ENCODE measurements at places on chromosomes 1 and 21. TPM values are rescaled to one million over a fixed set of nuclear protein-coding genes. Genes with fewer than 3 reads are reported as not detected.

- H3K36me3 ChIP-seq = no peaks in the 10 kb centered on the region
- DNase-seq = peak; percentile 80
- H3K4me1 ChIP-seq = peaks cover 27% of the 10 kb centered on the region
- H3K27me3 ChIP-seq = no peaks in the 10 kb centered on the region
Observed at GRCh38 chr1:226723657-226724532, 15.2 kb downstream of the ITPKB start.

DNA sequence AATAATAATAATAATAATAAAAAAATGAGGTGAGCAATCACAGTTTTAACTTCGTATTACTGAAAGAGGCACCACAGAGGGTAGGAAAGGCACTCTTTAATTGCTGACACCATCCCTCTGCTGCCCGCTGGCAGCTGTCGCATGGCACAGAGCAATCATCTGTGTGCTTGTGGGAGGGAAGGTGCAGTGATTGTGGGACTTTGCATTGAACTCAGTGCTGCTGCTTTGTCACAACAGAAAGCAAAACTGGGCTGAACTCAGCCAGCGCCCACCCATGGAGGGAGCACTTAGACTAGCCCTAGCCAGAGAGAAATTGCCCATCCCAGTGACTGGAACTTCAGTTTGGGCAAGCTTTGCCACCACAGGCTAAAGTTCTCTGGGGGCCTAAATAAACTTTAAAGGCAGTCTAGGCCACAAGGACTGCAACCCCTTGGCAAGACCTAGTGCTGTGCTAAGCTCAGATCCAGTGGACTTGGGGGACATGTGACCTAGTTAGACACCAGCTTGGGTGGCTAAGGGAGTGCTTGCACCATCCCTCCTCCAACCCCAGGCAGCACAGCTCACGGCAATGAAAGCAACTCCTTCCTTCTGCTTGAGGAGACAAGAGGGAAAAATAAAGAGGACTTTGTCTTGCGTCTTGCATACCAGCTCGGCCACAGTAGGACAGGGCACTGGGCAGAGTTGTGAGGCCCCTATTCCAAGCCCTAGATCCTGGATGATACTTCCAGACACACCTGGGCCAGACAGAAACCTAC lies 59.3 kb downstream of the WDR4 start:
- no peak overlapping the region for H3K27ac ChIP-seq
- no peaks in the 10 kb centered on the region for H3K36me3 ChIP-seq
- no peaks in the 10 kb centered on the region for H3K4me1 ChIP-seq
- no peak overlapping the region for H3K4me3 ChIP-seq
- DNase-seq = no peak

- DNase-seq = peak; percentile 98
- peak within 1 kb of the TSS; percentile 94 for H3K27ac ChIP-seq
- peaks cover 16% of the 10 kb centered on the region for H3K4me1 ChIP-seq
- H3K36me3 ChIP-seq = no peaks in the 10 kb centered on the region
- peak within 1 kb of the TSS; percentile 65 for H3K4me3 ChIP-seq
Observed at GRCh38 chr1:116372651-116373430, at the start of gene ATP1A1. Gene ATP1A1, plus strand, starts transcription at chr1:116373244. Its CDS starts 268 bp downstream, at chr1:116373512.

DNA sequence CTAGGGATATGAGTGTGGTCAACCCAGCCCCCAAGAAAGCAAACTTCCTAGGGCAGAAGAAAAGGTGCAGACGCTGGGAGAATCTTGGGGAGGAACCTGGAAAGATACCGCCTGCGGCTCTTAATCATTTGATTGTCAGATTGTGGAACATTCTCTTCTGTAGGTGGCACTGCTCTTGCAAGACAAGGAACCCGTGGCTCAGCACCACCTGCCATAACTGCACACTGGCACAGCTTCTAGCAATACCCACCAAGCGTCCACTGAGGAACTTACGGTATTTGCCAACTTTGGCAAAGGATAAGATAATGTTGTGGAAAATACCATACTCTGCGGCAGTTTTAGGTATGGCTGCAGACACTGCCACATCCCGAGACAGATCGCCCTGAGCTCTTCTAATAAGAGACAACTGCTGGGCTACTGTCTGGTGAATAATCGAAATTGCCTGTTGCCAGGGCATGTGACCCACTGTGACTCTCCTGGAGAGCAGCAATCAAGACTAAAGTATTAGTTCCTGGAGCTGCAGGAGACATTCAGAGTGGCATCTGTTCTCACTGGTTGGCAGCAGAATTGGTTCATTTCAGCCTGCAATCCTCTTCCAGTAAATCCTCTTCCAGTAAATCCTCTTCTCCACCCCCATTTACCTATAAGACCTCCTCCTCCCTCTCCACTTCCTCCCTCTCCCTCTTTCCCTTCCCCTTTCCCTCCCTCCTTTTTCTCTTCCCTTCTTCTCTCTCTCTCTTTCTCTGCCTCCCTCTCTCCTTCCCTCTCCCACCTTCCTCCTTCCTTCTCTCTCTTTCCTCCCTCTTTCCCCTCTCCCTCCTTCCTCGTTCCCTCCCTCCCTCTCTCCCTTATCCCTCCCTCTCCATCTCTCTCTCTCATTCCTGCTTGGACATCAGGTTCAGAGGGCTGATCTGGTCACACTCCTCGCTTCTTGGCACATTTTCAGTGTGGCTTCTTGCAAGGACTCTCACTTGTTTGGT lies 49.7 kb upstream of the B3GALT5 start:
- H3K4me1 ChIP-seq = no peaks in the 10 kb centered on the region
- no peaks in the 10 kb centered on the region for H3K27me3 ChIP-seq
- H3K36me3 ChIP-seq = no peaks in the 10 kb centered on the region

DNA sequence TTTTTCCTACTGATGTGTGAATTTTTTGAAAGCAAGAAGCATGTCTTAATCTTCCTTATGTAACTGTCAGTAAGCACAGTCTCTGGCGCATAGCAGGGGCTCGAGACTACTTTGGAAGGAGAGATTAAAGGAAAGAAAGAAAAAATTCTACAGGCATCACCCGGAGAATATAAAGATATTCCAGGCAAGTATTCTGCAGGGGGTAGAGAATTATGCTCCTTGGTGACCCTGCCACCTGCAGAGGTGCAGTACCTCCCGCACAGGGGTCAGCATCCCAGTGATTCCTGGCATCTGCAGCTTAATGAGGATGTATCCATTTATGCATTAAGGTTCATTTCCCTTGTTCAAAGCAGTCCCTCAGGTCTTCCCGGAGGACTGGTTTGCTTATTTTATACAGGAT lies 87.6 kb upstream of the WLS start:
- no peaks in the 10 kb centered on the region for H3K36me3 ChIP-seq
- no peaks in the 10 kb centered on the region for H3K27me3 ChIP-seq
- no peak overlapping the region for H3K27ac ChIP-seq
- H3K4me1 ChIP-seq = no peaks in the 10 kb centered on the region

- H3K36me3 ChIP-seq = no peaks in the 10 kb centered on the region
- H3K27ac ChIP-seq = no peak overlapping the region
- H3K4me3 ChIP-seq = no peak overlapping the region
- no peaks in the 10 kb centered on the region for H3K27me3 ChIP-seq
- no peak for DNase-seq
- H3K4me1 ChIP-seq = no peaks in the 10 kb centered on the region
Observed at GRCh38 chr1:159775716-159776115, 5.0 kb upstream of the DUSP23 start.

- H3K36me3 ChIP-seq = no peaks in the 10 kb centered on the region
- DNase-seq = no peak
- no peak overlapping the region for H3K4me3 ChIP-seq
- H3K27me3 ChIP-seq = peaks cover 11% of the 10 kb centered on the region
- H3K27ac ChIP-seq = no peak overlapping the region
Observed at GRCh38 chr1:228440761-228441500, 24.3 kb upstream of the TRIM17 start.

GRCh38 chr1:186799689-186800054 lies 29.1 kb upstream of the PLA2G4A start:
- no peak for DNase-seq
- H3K4me1 ChIP-seq = no peaks in the 10 kb centered on the region
- no peaks in the 10 kb centered on the region for H3K36me3 ChIP-seq
- H3K27me3 ChIP-seq = no peaks in the 10 kb centered on the region
- H3K4me3 ChIP-seq = no peak overlapping the region
- no peak overlapping the region for H3K27ac ChIP-seq

GRCh38 chr1:15703562-15703961 lies 19.4 kb downstream of the PLEKHM2 start:
- peak; percentile 86 for DNase-seq
- H3K4me3 ChIP-seq = no peak overlapping the region
- peaks cover 18% of the 10 kb centered on the region for H3K4me1 ChIP-seq

GRCh38 chr1:42777852-42778251 lies 6.9 kb upstream of the TMEM269 start:
- no peaks in the 10 kb centered on the region for H3K27me3 ChIP-seq
- H3K36me3 ChIP-seq = no peaks in the 10 kb centered on the region
- no peaks in the 10 kb centered on the region for H3K4me1 ChIP-seq
- DNase-seq = no peak

- DNase-seq = no peak
- H3K27me3 ChIP-seq = no peaks in the 10 kb centered on the region
- H3K27ac ChIP-seq = no peak overlapping the region
- H3K4me3 ChIP-seq = no peak overlapping the region
- no peaks in the 10 kb centered on the region for H3K36me3 ChIP-seq
Observed at GRCh38 chr21:25039461-25040380, 567.6 kb downstream of the MRPL39 start.

Gene OR2G6
- not detected for total RNA-seq

Gene PADI1
- total RNA-seq = not detected

Measured in uterus (tissue), 4 donors.